ENCODE measurements at places on chromosomes 16 and 17. TPM values are rescaled to one million over a fixed set of nuclear protein-coding genes. Genes with fewer than 3 reads are reported as not detected.

The BORCS6 gene
- 8.3 TPM for total RNA-seq

The VMO1 gene
- 1.1 TPM for total RNA-seq

The MYCBPAP gene
- total RNA-seq = 0.63 TPM

The MPP2 gene
- total RNA-seq = 1.1 TPM

The UMOD gene
- total RNA-seq = not detected

The AGRP gene
- not detected for total RNA-seq

The ASGR2 gene
- not detected for total RNA-seq

The NPTX1 gene
- total RNA-seq = 210 TPM

The ZFP90 gene
- 6.9 TPM for total RNA-seq

The DBF4B gene
- 28.4 TPM for total RNA-seq

The SEPTIN12 gene
- total RNA-seq = not detected

The KAT8 gene
- total RNA-seq = 49.3 TPM

The KRTAP3-2 gene
- 0.26 TPM for total RNA-seq

The OSBPL7 gene
- total RNA-seq = 14.5 TPM

The TERB1 gene
- total RNA-seq = not detected

The PLCG2 gene
- 3.8 TPM for total RNA-seq

The SOX15 gene
- total RNA-seq = 0.26 TPM

The TSPAN10 gene
- 4.4 TPM for total RNA-seq

The XPO6 gene
- 97.6 TPM for total RNA-seq

The FAM171A2 gene
- 2.3 TPM for total RNA-seq

The SNX20 gene
- not detected for total RNA-seq

The CDRT15L2 gene
- not detected for total RNA-seq

The SDR42E2 gene
- not detected for total RNA-seq

The MC1R gene
- 6.1 TPM for total RNA-seq

The CCDC144A gene
- 1.2 TPM for total RNA-seq

The FBXO31 gene
- total RNA-seq = 23.3 TPM

The TBC1D3 gene
- total RNA-seq = not detected

The TNFSF13 gene
- 0.83 TPM for total RNA-seq

The PALB2 gene
- total RNA-seq = 11.6 TPM

Measured in A549 treated with Hydrocortisone at 1 μM for 4 hours (cell line).